Right cardiac atrium (tissue), 5 donors: ENCODE measurements at places on chromosomes 1 and 21.

DNA sequence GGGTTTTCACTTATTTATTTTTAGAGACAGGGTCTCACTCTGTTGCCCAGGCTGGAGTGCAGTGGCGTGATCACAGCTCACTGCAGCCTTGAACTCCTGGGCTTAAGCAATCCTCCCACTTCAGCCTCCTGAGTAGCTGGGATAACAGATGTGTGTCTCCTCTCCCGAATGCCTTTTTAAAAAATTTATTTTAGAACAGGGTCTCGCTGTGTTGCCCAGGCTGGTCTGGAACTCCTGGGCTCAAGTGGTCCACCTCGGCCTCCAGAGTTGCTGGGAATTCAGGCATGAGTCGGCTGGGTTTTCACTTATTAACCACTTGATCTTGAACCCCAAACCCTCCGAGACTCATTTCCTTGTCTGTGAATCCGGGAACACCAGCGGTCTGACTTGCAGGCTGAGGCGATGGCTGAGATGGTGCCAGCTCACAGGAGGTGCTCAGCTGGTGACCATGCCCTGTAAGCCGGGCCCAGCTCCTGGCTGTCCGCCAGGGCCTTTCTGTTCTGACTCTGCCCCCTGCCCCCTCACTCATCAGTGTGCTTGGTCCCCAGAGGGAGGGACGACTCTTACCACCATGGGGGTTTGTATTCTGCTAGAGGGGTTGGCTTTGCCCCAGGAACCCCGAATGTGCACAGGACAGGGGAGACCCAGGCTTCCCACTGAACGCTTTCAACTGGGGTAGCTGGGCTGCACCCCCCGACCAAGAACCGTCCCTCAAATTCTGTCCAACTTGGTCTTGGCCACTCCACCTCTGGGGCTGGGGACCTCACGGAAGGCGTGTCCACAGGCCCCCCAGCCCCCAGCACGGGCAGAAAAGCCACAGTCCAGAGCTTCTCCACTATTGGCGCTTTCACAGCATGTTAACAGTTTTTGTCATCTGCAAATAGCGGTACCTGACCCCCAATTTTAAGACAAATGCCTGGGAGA, 22.5 kb downstream of the MMEL1 start:
- peak; percentile 61 for DNase-seq

- no peak for DNase-seq
Measured at GRCh38 chr1:150034336-150034735, 23.8 kb upstream of the OTUD7B start.

- no peak for DNase-seq
Measured at GRCh38 chr1:155083865-155084721, 5.5 kb downstream of the EFNA3 start.

GRCh38 chr1:112711670-112712069, 3.5 kb downstream of the PPM1J start:
- DNase-seq, result no peak

DNA sequence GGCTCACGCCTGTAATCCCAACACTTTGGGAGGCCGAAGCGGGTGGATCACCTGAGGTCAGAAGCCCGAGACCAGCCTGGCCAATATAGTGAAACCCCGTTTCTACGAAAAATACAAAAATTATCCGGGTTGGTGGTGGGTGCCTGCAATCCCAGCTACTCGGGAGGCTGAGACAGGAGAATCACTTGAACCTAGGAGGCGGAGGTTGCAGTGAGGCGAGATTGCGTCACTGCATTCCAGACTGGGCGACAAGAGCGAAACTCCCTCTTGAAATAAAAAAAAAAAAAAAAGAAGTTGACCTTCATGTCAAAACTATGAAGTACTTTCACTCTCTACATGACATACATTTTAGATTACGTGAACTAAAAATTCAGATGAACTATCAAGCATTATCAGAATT, 153.7 kb downstream of the COL11A1 start:
- no peak for DNase-seq

DNA sequence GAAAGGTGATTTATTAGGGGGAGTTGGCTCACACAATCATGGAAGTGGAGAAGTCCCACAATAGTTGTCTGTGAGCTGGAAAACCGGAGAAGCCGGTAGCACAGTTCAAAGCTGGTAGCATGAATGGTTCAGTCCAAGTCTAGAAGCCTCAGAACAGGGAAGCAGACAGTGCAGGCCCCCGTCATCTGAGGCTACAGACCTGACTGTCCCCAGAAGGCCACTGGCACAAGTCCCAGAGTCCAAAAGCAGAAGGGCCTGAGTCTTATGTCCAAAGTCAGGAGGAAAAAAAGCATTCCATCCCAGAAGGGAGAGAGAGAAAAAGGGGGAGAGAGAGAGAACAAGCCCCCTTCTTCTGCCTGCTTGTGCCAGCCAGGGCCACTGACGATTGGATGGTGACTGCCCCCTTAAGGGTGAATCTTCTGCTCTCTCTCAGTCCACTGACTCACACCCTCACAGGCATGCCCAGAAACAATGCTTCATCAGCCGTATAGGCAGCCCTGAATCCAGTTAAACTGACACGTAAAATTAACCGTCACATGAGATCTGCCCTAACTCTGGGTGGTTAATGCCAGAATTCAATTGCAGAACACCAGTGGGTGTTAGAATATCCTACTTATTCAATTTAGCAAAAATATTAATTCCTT, 49.3 kb upstream of the POU2F1 start:
- DNase-seq, result no peak
